ENCODE measurements at places on chromosomes 13 and 19.

GRCh38 chr19:52237771-52238400 lies 31.5 kb upstream of the ZNF766 start:
- DNase-seq = peak; percentile 22

DNA sequence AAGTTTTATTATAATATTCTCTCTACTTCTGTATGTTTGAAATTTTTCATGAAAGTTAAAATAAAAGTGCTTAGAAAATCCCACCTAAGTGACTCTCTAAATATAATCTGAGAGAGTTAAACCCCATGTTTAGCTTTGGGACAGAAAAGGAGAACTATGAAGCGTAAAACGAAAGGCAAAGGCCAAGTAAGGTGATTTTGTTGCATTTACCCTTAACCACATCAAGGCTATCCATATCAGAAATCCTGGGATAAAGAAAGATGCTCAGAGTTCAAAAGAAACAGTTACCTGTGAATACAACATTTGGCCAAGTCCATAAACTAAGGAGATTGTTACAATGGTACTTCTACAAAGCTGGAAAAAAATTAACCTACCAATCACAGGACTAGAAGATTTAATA lies 31.3 kb downstream of the UBL3 start:
- DNase-seq = no peak

GRCh38 chr13:110687736-110688135 lies 18.2 kb downstream of the CARS2 start:
- no peak for DNase-seq

- DNase-seq = no peak
These were observed 3.8 kb upstream of the ZNF555 start for GRCh38 chr19:2837430-2837829.

- DNase-seq = no peak
These were observed 27.9 kb downstream of the UGGT2 start for GRCh38 chr13:96025283-96025682.

- no peak for DNase-seq
These were observed 14.4 kb upstream of the SACS start for GRCh38 chr13:23447927-23448326.

GRCh38 chr13:37277435-37278144 lies 172.1 kb upstream of the CSNK1A1L start:
- DNase-seq = no peak

Measured in activated CD8-positive, alpha-beta memory T cell treated with anti-CD3 and anti-CD28 coated beads for 4 hours (primary cell).